T1000 (cell line): ENCODE measurements at places on chromosomes 6 and 20.

DNA sequence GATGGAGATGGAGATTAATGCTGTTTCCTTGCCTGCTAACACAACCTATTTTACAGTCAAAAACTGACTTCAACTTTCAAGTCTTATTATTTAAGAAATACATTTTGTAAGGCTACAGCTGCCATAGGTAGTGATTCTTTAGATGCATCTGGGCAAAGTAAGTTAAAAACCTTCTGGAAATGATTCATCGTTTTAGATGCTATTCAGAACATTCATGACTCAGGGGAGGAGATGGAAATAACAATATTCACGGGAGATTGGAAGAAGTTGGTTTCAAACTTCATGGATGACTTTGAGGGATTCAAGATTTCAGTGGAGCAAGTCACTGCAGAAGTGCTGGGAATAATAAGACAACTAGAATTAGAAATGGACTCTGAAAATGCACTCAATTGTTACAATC, 174.9 kb upstream of the GGTLC1 start:
- no peak for DNase-seq

- no peak for DNase-seq
These were observed 320.1 kb upstream of the FKBP1C start for GRCh38 chr6:62891065-62891647.

DNA sequence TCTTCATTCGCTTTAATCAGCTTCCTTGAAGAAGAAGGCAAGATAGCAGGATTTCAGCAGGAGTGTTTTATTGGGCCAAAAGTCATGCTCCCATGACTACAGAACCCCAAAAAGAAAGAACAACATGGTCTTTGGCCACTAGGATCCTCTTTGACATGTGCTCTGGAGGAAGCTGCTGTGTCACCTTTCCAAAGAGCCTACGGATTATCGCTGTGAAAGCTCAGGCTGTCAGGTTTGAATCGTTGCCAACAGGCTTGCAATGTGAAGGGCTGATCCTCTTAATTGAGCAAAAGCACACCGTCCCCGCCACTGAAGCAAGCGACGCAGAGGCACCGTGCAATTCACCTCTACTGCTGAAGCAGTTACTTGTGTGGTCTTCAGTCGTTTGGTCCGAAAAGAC, 29.0 kb downstream of the MYLIP start:
- DNase-seq = no peak

GRCh38 chr20:37384683-37385174, 38.8 kb downstream of the SRC start:
- peak; percentile 50 for DNase-seq
